ENCODE measurements at places on chromosomes 2 and 18.

DNA sequence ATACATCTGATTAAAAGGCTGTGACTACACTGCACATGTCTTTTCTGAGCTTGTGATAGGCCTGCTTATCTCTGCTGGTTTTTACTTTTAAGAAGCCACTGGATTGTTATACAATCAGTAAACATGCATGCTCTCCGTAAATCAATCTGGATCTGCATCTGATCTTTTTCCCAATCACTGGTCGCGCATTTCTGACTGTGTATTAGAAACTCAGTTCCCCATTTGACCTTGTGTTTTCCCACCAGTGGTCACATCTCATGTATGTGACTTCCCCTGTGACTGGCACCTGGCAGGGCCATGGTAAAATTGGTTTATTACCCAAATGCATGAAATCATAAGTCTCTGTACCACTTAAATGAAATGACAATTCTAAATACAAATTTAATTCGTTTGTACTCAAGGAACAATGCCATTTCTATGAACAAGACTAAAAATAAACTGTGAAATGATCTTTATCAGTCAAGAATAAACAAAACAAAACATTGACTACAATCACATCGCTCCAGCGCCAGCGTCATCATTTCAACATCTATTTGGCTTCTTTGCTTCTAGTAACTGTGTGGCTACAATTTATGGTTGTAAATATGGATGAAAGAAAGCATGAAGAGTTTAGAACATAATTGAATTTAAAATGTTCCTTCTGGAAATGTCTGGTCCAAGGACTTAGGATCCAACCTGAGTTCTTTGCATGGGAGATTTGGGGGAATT lies 396.6 kb upstream of the TRIB2 start:
- no peak for DNase-seq

GRCh38 chr2:216430811-216431530 lies 18.7 kb downstream of the SMARCAL1 start:
- no peak for DNase-seq

DNA sequence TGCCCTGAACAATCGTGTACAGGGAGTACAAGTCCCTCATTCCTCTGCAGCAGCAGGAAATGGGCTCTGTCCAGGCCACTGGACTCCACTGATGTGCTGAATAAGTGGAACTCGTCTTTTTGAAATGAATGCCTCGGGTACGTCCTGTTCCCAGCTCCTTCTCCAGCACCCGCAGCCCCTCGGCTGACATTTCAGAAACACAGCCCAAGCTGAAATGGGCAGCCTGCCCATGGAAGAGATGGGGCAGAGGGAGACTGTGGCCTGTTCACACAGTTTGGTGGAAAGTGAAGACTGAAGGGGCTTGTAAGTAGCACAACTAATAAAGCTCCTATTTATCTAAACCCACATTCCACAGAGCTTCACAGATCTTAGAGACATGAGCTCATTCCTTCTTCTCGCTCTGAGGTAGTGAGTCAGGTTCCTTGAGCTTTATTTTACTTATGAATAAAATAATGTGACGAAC lies 498.6 kb downstream of the TXNL1 start:
- no peak for DNase-seq

- DNase-seq, result no peak
These were observed 116.9 kb downstream of the TPGS2 start for GRCh38 chr18:36711813-36712444.

DNA sequence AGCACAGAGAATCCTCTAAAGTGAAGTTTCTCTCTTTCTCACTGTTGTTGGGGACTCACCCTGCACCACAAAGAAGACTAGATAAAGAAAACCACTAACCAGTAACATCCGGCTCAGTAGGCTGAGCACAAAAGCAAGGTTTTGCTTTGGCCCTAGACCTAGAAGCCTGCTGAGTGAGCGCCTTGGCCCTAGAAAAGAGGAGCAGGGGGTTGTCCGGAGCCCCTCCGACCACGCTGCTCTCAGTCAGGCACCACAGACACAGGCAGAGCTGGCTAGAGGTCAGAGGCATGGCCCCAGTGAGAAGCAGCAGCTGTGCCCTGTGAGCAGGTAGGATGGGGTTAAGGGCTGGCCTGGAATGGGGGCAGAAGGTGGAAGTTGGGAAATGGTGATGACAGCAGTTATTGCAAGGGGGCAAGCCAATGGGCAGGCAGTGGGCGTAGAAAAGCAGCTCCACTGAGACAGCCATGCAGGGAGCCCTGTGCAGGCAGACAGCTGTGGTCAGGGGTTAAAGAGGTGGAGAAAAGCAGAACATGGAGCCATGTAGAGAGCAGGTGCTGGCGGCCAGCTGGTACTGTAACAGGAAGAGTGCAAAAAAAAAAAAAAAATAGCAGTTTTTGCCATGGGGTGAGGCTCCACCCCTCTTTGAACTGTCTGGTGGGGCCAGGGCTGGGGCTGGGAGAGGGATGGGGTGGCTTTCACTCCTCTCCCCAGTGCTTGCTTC lies 36.9 kb upstream of the SLC14A1 start:
- DNase-seq, result no peak

- DNase-seq, result no peak
These were observed 21.2 kb upstream of the NAB1 start for GRCh38 chr2:190627448-190628412.

GRCh38 chr2:221792971-221793521 lies 220.9 kb upstream of the EPHA4 start:
- DNase-seq, result no peak

GRCh38 chr2:169803480-169803879 lies 4.8 kb downstream of the SSB start:
- no peak for DNase-seq

- no peak for DNase-seq
These were observed 83.4 kb upstream of the RGPD5 start for GRCh38 chr2:109710505-109711229.

DNA sequence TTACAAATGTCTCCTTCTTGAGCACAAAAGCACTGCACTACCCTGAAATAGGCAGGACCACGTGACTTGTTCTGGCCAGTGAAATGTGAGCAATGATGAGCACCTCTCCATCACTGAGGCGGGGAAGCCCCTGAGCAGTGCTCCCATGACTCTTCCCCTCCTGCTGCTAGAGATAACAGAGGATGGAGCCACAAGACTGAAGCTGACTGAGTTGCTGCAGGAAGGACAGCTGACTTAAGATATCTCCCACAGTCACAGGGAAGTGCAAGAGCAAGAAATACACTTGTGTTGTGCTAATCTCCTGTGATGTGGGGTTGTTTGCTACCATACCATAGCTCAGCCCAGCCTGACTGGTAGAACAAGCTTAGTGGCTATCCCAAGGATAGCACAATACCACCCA lies 38.7 kb downstream of the STK39 start:
- no peak for DNase-seq

DNA sequence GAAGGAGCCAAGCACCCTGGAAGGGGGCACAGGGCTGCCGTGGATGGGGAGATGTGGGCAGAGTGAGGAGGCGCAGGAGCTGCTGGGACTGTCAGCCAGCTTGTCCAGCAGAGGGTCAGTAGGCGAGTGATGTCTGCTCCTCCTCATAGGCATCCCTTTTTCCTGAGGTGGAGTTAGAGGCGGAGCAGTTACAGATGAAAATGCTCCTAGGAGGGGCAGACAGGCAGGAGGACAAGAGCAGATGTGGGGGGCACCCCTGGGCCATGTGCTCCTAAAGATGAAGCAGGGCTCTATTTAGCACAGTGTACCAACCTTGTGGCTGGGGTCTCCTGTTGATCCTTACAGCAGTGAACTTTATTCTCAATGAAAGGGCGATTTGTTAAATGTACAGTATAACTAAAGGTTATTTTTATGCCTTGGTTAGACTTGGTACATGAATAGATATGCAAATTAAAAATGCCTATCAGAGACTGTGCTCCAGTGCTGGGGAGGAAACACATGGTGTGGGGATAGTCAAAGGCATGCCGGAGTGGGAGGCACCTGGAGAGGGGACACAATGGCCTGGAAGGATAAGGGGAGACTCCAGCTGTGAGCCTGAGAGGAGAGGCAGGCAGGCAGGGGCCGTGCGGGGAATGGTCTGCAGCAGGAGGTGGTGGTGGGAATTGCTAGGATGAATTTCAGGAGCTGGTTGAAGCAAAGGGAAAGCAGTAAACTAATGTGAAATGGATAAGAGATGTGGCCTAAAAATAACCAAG lies 175.3 kb downstream of the CLIP4 start:
- DNase-seq, result no peak

DNA sequence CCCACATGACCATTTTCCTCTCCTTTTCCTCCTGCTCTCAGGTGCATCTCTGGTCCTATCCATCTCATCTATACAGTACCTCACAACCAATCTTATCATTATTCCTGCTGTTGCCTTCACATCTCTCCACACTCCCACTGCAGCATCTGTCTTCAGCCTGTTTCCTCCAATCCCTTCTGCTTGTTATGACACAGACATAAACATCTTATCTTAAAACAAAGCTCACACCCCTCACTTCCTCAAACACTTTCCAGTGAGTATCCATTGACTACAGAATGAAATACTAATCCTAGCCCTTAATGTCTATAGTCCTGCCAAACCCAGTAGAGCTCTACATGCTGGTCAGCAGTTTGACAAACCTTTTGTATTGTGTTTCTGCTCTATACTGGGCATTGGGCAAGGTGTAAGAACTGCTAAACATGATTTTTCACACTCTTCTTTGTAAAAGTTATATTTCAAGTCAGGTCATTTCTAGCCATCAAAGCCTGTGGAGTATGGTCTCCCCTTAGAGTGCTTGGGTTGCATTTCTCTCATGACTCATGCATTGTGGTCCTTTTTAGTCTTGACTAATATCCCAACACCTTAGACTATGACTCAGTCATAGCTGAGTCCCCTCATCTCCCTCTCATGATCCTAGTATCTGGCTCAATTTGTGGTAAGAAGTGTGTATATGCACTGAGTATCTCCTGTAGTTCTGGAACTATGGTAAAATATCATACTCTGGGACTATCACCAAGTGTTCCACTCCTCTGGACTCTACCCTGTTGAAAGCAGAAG lies 187.0 kb downstream of the CYRIA start:
- no peak for DNase-seq

GRCh38 chr2:8999102-8999446 lies 4.4 kb downstream of the MBOAT2 start:
- no peak for DNase-seq

- no peak for DNase-seq
These were observed 4.5 kb upstream of the SMAD4 start for GRCh38 chr18:51025512-51025911.
